ENCODE measurements at places on chromosomes 1 and 21.

DNA sequence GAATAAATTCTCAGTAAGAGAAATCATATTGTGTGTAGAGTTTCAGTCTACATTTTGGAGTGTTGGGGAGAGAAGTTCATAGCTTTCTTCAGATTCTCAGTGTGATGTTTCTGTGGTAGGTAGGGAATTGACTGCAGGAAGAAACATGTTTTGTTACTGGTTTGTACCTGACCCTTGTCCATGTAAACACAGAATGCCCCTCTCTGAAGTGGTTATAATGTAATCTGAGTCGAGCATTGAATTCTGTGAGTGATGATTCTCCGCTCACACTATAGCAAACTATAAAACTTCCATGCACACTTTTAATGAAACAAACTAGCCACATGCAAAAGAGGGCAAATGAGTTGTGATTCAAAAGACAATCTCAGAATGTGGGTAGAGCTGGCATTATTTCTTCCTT lies 433.2 kb downstream of the USP25 start:
- DNase-seq, result no peak

DNA sequence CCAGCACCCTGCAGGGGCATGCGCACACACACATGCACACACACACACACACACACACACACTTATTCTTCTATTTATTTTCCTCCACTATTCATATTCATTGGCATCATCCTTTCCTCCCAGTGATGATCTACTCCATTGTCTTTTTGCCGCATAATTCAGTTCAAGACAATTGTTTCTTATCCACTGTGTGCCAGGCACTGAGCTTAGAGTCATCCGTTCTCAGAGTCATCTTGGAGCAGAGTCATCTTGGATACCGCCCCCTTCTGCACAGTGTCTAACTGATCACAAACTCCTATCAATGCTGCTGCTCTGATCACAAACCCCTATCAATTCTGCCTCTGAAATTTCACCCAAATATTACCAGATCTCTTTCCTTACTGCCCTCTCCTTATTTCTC lies 102.8 kb upstream of the PROX1 start:
- no peak for DNase-seq

- DNase-seq, result peak; percentile 51
Measured at GRCh38 chr1:52264530-52265115, 101.4 kb downstream of the CC2D1B start.

- peak; percentile 63 for DNase-seq
Measured at GRCh38 chr1:50873458-50874187, 86.4 kb downstream of the FAF1 start.

DNA sequence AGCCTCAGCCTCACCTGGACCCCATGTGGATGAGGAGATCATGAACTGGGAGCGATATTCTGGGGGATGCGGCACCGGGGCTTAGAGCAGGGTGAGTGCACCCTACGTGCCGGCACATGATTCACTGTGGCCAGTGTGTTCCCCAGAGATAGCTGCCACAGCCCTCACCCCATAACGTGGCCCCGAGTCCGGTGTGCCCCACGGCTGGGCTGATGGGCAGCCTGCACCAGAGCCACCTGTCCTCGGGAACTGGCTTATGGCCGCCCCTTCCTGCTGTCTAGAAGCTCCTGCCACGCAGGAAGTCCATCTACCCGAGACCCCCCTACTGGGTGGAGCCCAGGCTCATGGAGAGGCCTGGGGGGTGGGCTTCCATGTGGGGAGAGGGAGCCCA lies 39.1 kb upstream of the SLC19A1 start:
- DNase-seq, result no peak

DNA sequence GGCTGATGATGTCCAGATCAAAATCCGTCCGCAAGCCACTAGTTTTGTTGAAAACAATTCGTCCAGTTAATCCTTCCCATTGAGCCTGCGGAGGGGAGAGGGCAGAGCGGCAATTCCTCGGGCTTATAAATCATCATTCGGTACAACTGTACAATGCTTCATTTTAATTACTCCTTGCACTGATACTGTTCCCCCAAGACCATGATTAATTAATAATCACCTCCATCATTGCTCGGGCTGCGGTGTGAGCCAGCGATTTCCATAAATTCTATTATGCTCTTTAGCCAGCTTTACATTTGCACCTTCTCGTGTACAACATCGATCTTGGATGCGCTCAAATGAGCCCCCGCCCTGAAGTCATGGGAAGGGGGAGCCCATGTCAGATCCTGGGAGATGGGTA lies 180.7 kb downstream of the GRIK3 start:
- DNase-seq, result no peak

GRCh38 chr1:60935599-60936110 lies 146.7 kb upstream of the NFIA start:
- DNase-seq, result no peak

- DNase-seq, result no peak
Measured at GRCh38 chr1:97505816-97506215, 415.0 kb downstream of the DPYD start.
